ENCODE measurements at places on chromosomes 1 and 21. TPM values are rescaled to one million over a fixed set of nuclear protein-coding genes. Genes with fewer than 3 reads are reported as not detected.

DNA sequence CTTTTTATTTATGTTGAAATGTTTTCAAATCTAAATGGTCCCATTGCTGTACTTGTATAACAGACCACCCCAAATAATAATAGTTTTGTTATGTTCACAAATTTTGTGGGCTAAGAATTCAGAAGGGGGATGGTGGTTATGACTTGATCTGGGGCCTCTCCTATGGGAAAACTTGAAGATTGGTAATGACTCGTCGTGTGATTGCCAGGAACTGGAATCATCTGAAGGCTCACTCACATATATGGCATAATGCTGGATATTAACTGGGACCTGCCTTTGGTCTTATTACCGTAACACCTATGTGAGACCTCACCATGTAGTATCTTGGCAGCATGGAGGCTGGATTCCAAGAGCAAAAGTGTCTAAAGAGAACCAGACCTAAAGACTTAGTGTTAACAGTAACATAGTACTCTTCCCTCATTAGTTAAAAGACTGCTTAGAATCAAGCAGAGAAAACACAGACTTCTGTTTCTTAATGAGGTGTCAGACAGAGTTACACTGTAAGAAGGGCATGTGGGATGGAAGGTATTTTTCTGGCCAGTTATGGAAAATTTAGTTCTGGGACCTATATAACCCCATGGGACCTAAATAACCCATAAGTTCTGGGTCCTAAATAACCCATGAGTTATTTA is 11.9 kb downstream of the LYPLAL1 start:
- DNase-seq, result no peak

The SELP gene
- polyA plus RNA-seq, result not detected

GRCh38 chr1:66286307-66286706 is 247.6 kb upstream of the SGIP1 start:
- no peak for DNase-seq

DNA sequence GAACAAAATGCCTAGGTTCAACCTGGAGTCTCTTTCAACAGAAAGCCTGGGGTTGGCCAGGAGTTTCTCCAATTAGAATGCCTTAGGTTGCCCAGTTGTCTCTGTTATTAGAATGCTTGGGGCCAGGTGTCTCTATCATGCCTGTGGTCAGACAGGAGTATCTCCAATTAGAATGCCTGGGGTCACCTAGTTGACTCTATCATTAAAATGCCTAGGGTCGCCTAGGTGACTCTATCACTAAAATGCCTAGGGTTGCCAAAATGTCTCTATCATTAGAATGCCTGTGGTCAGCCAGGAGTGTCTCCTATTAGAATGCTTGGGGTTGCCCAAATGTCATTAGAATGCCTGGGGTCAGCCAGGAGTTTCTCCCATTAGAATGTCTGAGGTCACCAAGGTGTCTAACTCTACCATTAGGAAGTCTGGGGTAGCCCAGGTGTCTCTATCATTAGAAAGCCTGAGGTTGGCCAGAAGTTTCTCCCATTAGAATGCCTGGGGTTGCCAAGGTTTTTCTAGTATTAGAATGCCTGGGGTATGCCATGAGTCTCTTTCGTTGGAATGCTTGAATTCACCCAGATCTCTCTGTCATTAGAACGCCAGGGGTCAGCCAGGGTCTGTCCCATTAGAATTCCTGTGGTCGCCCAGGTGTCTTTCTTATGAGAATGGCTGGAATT is 57.9 kb downstream of the RNF187 start:
- no peak for DNase-seq

DNA sequence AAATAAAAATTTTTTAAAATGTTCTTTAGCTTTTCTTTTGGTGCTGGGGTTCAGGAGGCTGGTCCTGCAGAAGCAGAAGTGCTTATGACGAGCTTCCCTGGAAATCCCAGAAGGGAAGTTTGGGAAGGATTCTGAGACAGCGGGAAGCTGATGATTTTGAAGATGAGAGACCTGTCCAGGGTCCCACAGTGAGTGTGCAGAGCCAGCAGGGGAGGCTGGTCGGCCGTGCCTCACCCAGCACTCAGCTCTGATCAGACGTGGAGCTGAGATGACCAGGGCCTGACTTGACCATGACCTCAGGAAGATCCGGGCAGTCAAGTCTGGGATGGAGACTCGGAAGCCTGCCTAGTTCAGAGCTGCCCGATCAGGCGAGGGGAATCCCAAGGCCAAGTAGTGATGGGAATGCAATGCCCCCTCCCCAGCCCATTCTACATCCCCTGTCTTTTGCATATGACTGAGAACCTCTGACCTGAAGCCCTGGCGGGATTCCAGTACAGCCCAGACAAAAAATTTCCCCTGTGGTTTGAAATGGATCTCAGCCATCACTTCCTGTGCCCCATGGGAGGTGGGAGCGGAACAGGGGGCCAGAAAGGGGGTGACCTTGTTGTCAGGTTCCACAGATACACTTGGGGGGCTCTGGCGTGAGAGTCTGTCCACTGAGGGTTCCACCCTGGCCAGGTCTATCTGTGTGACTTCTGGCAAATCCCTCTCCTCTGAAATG is 96.8 kb upstream of the RUNX3 start:
- DNase-seq, result no peak

- DNase-seq, result no peak
Measured at GRCh38 chr1:167871331-167871730, 42.6 kb downstream of the ADCY10 start.

- DNase-seq, result no peak
Measured at GRCh38 chr1:231029841-231030240, 10.2 kb downstream of the FAM89A start.

GRCh38 chr21:29647353-29647781 is 292.4 kb downstream of the GRIK1 start:
- peak; percentile 68 for DNase-seq

DNA sequence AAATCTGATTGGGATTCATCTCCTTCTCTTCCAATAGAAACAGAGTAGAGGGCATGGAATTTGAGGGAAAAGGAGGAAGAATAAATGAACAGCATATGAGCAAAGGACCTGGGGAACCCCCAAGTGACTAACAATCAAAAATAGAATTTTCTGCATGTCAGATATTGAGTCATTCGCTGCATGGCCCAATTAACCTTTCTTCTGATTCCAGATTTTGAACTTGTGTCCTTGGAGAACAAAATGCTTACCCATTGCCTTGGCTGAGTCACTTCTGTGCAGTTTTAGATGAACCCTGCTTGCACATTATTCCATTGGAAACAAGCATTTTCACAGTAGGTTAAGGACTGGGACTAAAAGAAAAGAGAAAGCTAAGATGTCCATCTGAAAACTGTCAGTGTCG is 390.5 kb downstream of the ST6GALNAC3 start:
- DNase-seq, result no peak

- DNase-seq, result no peak
Measured at GRCh38 chr1:61504852-61505390, 220.0 kb downstream of the TM2D1 start.

The LRRC71 gene
- polyA plus RNA-seq, result not detected

The AHCTF1 gene
- polyA plus RNA-seq, result 13.0 TPM

DNA sequence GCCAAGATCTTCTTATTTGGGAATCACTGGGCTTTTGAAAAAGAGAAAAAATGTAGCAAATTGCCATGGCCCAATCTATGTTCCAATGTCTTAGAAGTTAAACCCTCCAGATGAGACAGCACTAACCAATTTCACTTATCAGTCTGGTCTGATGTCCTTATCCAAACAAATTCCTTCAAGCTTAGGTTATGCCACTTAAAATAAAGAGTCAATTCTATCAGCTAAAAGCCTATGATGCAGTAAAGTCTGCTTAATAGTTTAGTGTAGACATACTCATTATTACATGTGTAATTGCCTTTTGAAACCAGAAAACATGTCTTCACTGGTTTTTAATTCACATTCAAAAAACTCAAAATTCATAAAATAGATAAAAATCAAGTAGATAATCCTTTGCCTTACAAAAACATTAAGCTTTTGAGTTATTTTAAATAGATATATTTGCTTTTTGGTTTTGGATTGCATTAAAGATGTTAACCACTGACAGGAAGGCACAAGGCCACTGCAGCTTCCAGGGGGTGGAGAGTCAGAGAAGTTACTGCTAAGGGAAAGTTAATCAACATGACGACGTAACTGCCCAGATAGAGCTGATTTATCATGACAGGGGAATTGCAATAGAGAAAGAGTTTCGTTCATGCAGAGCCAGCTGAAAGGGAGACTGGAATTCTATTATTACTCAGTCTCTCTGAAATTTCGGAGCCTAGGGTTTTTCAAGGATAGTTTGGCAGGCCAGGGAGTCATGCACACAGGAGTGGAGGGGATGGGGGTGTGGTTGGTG is 106.1 kb downstream of the MAP3K21 start:
- no peak for DNase-seq

- DNase-seq, result no peak
Measured at GRCh38 chr1:65793359-65793732, 651 bp downstream of the PDE4B start.

The HMGCS2 gene
- not detected for polyA plus RNA-seq

- DNase-seq, result peak; percentile 13
Measured at GRCh38 chr1:9615316-9616063, 26.8 kb downstream of the TMEM201 start.

- peak; percentile 50 for DNase-seq
Measured at GRCh38 chr1:204503122-204503912, 8.7 kb upstream of the PIK3C2B start.

The PLEKHA6 gene
- 6.8 TPM for polyA plus RNA-seq

DNA sequence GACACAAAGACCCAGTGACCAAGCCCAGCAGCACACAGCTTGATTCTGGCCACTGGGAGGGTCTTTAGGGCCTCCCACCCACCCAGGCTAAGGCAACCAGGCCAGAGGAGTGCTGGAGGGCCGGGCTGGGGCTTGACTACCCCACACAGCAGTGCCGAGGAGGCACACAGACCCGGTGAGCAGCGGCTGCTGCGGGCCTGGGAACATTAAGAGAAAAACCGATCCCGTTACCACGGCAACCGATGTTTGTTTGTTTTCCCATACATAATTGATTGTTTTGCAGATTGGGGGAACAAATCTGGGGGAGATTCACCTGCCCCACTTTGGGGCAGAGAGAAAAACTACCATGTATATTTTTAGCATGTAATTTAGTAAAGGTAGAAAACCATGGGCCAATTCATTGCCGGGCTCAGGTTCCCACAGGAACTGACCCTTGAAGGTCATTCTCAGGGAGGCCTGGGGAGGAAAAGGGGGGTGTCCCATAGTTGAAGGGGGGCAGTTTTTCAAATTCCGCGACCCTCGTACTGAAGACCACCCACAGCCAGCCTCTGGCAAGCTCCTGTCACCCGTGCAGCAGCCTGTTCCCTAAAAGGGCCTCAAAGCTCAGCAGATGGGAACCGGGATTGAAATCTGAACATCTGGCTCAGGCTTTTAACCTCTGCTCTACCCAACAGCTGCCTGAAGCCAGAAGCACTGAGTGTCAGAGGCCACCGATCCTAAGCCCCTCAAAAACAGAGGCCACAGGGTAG is 35.3 kb downstream of the CHD5 start:
- no peak for DNase-seq

DNA sequence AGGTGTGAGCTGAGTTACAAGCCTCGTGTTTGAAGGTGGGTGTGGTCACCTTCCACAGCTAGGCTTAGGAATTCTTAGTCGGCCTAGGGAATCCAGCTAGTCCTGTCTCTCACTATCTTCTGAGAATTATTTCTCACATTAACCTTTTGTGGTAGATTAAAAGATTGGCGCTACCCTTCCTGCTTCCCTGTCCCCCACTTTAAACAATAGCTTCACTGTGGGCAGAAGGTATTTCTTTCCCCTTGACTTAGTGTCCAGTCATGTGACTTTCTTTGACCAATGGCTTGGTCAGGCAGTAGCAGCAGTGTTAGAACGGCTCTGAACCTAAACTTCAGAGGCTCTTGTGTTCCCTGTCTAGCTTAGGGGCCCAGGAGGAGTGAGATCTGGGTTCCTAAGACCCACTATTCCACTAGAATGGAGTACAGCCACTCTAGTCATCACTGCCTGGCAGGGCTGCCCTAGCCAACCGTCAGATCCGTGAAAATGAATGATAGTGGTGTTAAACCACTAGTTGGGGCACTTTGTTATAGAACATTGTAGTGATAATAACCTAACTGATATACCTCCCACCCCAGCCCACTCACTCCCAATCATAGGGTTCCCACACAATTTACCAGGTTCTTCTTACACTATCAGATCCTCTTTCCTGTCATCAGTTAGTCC is 13.9 kb upstream of the C1orf141 start:
- no peak for DNase-seq

GRCh38 chr1:63042278-63042677 is 258.3 kb downstream of the ATG4C start:
- DNase-seq, result no peak

DNA sequence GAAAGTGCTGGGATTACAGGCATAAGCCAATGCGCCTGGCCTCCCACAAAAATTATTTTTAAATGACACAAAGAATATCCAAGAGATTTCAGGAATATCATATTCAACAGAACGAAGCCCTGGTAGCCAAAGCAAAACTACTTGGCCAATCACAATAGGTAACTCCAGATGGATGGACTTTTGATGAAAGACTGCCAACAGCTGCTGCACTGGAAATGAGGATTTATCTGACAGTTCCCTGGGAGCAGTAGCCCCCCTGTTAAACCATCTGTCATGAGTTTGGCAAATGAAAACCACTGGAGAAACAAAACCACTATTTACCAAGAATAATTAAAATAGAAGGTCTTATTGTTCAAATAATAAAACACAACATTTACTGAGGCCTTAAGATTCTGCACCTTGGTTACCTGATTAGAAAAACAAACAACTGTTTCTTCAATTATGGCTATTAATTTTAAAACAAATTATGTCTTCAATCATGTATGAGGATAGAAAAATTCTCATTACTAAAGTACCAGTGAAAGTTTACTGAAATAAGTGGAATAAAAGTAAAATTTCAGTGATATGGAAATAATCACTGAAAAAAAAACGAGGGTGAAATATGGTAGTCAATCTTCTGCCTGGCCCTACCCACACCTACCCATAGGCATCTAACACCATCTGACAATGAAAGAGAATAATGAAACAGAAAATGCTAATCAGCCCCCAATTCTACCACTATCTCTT is 34.3 kb upstream of the PSMG1 start:
- no peak for DNase-seq

- DNase-seq, result no peak
Measured at GRCh38 chr1:156458181-156458503, 42.4 kb downstream of the MEF2D start.

- no peak for DNase-seq
Measured at GRCh38 chr1:244226435-244226834, 175.4 kb downstream of the ZBTB18 start.

DNA sequence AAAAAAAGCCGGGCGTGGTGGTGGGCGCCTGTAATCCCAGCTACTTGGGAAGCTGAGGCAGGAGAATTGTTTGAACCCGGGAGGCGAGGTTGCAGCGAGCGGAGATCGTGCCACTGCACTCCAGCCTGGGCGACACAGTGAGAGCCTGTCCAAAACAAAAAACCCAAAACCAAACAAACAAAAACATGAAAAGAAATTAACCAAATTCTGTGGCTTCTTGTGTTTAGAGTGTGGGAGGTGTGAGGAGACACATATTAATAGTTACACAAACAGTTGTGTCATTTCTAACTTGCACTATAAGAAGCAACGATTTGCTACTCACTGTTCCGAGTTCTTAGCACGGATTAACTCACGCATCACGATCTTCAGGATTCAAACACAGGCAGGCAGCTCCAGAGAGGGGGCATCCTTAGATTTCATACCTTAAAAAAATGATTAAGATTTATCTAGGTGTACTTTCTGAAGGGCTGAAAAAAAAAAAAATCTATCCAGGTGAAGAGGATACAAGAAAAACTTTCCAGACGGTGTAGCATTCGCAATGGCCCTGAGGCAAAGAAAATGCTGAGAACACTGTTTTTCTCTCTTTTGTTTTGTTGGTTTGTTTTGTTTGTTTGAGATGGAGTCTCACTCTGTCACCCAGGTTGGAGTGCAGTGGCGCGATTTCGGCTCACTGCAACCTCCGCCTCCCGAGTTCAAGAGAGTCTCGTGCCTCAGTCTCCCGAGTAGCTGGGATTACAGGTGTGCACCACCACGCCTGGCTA is 713 bp upstream of the HMGCL start:
- no peak for DNase-seq

Measured in AG04450 (cell line).